Activated CD4-positive, alpha-beta T cell treated with anti-CD3 and anti-CD28 coated beads for 48 hours (primary cell): ENCODE measurements at places on chromosomes 6 and 20.

DNA sequence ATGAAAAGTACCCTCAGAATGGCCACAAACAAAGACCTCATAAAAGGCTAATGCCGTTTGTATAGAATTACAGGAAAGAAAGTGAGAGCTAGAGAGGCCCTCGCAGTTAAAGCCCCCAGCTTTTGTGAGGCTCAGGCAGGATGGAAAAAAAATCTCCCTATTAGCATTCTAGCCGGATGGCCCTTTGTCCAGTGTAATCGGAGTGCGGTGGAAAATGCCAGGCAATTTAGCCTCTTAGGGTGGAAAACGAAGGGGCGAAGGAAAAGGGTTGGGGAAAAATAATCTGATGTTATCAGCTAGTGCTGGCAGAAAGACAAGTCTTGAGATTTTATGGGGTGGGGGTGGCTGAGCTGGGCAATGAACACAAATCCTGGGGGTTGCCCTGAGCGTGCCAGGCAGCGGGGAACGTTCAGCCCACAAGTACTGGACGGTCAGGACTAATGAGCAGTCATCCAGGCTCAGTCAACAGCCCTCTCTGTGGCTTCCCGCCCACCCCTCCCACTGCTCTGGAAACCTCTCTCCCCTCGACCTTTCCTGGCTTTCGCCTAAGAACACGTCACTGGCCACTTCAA lies 92.4 kb downstream of the PSMG4 start:
- no peak for DNase-seq

GRCh38 chr6:156782691-156783320 lies 5.6 kb downstream of the ARID1B start:
- DNase-seq: no peak

DNA sequence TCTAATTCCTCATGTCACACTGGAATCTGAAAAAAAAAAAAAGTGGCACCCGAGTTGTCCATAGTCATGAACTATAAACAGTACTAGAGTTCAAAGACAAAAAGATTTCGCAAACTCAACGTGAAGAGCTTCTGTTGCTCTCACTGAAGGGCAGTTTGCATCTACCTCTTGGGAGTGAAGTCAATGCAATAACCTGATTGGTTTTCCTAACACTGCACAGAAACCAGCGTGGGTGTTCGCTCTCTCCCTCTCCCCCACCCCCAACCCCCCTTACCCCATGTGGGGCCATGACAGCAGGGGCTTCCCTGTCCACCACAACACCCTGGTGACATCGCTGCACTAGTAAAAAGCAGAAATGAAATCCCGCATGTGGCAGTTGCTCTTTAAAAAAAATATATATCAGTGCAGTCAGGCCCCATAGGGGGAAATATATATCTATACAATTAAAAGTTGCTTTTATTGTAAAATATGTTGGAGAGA lies 66.9 kb downstream of the GMPR start:
- no peak for DNase-seq

DNA sequence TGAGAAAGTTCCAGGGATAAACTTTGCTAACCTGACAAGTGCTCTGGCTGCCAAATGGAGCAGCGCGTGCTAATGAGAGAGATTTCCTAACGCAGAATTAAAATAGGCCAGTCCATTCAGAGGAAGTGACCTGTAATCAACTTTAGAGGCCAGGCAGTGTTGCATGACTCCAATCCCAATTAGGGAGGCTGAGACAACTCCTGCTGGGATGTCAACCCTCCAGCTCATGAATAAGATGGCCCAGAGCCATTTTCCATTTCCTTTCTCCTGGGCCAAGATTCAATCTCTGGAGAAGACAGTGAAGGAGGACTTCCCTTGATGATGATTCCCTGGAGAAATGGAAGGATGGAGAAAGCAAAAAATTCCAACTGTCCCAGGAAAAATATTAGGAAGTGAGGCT lies 241.5 kb upstream of the RNF24 start:
- no peak for DNase-seq

DNA sequence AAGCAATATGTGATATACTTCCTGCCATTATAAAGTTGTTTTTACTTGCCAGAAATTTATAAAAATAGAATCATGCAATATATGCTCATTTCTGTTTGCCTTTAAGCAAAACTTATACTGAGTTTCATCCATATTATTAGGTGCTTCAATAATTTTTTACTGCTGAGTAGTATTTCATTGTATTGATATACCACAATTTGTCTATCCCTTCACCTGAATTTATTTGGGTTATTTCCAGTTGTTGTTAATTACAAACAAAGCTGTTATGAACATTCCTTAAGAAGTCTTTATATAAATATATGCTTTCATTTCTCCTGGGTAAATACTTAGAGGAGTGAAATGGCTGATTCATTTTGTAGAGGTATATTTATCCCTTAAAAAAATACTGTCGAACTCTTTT lies 864.1 kb downstream of the HACE1 start:
- no peak for DNase-seq
